HCT116 (cell line): ENCODE measurements at places on chromosomes 7 and 10.

GRCh38 chr7:98869597-98870120, at the start of gene TMEM130:
Gene TMEM130, minus strand, starts transcription at chr7:98870014. Its CDS starts 153 bp downstream, at chr7:98869861.
- DNase-seq = no peak

GRCh38 chr7:99794585-99795502, 10.9 kb upstream of the CYP3A4 start:
- DNase-seq = no peak

DNA sequence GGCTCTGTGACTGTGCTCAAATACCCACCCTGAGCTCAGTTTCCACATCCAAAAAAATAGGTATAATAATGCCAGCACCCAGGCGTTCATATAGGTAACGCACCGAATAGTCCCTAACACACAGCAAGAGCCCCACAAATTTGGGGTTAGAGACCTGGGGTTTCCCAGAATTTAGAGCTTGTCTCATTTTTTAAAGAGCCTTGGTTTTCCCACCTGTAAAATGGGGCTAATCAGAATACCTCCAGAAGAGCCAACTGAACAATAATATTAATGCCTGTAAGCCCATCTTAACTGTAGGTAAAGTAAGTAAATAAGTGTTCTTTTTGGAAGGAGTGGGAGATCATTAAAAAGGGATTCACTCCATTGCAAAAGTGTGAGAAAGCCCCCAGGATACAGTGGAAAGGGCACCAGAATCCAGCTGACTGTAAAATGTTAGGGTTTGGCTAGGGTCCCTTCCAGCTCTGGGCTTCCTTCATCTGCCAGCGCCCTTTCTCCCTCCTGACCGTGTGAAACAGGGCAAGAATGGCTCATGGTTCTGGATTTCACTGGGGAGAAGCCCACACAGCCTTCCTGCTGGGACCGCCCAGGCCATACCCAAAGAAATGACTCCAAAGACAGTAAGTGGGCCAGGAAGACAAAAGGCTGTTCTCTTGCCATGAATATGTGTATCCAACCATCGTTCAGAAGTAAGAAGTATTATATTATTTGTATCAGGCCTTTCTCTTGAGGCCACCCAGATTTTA, 2.1 kb downstream of the MTURN start:
- no peak for DNase-seq

DNA sequence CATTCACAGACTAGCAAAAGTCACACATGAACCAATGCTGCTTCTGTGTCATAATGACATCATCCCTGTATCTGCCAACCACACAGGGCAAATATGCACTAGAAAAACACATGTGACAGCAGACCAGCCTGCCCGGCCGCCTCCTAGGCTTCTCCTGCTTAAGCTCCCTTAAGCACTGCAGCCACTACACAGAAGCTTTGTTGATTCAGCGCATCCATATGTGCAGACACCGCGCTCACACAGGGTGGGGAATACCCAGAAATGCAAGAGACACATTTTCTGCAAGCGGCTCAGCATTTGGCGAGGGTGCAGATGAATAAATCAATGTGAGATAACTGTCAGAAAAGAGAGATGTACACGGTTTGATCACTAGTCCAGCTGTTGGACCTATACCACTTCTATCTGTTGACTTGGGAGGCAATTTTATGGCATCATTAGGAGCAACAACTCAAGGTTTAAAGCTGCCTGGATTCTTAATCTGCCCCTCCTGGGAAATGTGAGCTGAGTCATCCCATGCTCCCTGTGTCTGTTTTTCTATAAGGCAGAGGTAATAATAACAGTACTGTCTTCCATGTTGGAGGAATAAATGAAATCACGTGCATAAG, 33.4 kb downstream of the CPXM2 start:
- no peak for DNase-seq

GRCh38 chr7:108771853-108772252, 202.2 kb downstream of the DNAJB9 start:
- no peak for DNase-seq
